ENCODE measurements at places on chromosomes 4 and X.
A peak's percentile ranks its signal among the peaks of the same experiment; 100 is the strongest.

DNA sequence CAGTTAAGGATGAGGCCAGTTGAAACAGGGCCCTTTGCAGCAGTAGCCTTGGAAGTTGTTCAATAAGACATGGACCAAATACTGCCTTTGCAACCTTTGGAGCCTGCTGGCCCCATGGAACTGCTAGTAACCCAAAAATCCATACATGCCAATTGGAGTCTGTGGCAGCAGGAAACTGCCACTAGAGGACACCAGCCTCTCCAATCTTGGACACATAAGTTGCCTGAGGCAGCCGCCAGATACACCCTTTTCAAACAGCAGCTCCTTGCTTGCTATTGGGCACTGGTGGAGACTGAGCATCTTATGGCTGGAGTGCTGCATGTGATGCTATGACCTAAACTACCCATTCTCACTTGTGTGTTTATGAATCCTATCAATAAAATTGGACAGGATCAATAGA is 14.8 kb upstream of the LAP3 start:
- DNase-seq = no peak

- no peak for DNase-seq
Observed at GRCh38 chr4:48194971-48195370, 60.9 kb upstream of the TXK start.

GRCh38 chr4:153676984-153677383 is 7.1 kb upstream of the TLR2 start:
- no peak for DNase-seq

DNA sequence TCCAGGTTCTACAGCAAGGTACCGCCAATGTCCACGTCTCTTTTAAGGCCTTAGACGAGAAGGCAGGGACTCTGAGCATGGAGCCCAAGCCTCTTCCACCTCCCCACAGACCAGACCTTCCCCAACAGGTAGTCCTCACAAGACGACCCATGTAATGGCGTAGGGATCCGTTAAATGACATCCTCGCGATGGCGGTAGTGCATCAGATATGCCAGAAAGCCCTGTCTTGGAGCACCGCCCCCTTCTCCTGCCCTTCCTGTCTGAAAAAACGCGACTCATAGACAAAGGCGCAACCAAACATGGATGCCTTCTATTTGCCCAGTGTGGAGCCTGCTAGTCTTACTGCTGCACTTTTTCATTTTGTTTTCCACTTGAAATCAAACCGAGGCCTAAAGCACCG is 185.4 kb downstream of the OR13H1 start:
- DNase-seq = no peak

DNA sequence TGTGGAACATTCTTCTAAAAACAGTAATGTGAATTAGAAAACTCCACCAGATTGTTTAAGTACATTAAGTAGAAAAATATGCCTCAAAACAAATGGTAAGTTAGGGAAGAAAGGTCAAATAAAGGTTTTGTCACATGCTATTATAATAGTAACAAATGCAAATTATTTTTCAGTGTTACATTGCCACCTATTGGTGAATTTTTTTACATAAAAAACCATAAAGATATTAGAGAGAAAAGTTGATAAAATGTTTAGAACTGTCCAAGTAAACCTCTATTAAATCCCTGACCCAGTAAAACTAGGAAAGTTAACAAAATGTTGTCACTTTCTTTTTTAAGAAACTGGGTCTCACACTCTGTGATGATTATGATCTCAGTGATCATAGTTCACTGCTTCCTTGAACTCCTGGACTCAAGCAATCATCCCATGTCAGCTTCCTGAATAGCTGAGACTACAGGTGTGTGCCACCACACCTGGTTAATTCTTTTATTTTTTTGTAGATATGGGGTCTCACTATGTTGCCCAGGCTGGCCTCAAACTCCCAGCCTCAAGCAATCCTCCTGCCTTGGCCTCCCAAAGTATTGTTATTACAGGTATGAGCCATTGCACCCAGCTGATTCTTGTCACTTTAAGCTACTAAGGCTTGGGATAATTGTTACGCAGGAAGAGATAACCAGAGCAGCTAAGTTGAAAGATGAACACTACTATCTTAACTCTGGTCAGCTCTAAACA is 157.6 kb downstream of the ATRX start:
- DNase-seq = no peak

DNA sequence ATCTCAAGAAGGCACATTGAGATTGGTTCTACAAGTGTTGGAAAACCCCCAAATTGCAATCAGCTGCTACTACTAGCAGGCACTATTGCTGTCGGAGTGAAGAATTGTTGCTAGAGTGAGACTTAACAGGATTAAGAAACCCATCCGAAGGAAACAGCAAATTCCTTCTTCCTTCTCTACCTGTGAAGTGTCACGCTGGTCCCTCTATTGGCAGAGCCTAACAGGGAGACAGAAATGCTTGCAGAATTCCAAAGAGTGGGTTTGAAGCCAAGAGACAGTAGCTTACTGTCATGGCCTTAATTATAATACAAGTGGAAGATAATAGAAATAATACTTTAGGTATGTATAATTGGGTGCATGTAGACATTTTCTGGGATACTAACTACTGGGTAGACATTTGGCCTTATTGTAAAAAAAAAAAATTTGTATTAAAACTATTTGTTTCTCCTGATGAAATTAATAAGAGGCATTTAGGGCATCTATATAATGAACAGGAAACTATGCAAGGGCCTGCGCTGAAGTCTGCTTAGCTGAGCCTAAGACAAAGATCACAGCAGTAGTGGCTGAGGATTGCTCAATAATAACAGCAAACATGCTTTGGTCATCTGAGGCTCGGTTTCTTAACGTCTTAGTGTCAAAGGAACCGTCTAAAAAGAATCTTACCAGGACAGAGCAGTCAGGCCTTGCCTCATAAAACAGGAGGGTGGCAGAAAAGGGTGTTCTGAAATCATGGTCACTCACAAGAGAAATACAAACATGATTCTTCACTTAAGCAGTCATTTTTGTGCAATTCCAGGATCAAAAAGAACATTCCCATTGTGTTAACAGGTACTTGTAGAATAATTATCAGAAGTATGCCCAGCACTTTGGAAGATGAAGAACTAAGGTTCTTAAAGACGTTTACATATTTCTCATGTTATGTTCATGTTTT is 40.8 kb downstream of the FAM241A start:
- DNase-seq = no peak

DNA sequence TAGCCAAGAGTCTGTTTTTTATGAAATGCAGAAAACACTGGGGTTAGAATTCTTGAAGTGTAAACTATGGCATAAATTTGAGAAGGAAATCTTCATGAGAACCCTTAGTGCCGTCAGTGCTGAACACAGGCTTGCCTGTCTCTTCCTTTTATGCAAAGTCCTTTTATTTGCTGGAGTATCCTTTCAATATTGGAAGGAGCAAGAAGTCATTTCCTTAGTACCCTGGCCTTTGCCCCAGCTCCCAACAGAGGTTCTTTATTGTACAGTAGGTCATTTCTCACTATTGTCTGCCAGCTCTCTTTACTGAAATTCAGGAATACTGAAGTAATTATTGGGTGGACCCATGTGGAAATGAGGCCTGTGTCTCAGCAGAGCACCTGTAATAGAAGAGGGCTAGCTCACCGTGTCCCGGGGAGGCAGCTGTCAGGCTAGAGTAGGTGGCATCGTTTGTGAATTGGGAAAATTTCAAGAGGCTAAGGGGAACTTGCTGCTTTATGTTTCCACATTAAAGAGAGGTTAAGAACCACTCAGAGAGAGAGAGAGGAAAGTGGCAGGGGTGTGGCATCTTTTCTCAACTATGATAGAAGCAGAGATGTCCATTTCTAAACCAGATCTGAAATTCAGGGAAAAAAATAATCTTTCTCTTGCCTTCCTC is 8.7 kb downstream of the FHDC1 start:
- peak; percentile 58 for DNase-seq

DNA sequence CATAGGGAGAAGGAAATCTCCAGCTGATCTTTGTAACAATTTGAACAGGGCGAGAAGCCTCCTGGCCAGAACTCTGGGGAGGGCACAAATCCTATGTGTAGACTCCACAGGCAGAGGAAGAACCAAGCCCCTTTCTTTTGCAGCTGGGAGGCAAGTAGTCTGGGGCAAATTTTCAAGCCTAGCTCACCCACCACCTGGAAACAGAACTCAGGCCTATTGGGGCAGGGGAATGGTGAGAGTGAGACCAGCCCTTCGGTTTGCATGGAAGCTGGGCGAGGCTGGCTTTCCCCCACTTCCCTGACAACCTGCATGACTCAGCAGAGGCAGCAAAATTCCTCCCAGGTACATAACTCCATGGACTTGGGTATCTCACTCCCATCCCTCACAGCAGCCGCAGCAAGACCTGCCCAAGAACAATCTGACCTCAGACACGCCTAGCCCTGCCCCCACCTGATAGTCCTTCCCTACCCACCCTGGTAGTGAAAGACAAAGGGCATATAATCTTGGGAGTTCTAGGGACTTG is 138.2 kb downstream of the EMCN start:
- no peak for DNase-seq

DNA sequence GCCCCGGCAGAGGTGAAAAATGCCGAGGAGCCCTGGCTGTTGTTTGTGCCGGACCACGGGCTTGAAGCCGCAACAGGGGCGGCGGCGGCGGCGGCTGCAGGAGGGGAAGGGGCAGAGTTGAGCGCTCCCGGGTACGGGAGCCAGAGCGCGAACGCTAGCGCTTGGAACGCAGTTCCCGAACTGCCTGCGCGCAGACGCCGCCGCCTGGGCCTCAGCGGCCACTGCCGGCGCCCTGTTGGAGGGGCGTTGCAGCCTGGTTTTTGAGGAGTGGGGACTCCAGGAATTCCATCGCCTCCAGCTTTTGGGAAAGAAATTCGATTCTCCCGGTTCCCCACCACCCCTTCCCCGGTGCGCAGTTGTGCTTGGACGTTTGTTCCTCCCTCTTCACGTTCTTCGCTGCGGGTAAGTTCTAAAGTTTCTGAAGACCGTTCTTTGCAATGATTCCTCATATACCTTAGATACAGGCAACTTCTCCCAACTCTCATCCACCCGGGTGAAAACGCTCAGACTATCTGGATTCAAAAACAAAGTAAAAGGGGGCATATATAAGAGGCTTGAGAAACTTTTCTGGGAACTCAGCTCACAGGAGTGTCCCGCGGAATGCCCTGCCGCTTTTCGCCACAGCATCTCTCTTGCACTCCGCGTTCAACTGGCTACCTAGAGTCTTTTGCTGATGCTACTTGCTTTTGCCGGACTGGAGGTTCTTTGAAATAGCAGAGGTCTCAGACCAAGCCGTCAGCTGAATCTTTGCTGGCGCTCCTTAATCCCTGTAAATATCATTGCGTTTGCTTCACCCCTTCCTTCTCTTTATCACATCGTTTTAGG is 1.0 kb downstream of the FAT4 start:
- DNase-seq = no peak

DNA sequence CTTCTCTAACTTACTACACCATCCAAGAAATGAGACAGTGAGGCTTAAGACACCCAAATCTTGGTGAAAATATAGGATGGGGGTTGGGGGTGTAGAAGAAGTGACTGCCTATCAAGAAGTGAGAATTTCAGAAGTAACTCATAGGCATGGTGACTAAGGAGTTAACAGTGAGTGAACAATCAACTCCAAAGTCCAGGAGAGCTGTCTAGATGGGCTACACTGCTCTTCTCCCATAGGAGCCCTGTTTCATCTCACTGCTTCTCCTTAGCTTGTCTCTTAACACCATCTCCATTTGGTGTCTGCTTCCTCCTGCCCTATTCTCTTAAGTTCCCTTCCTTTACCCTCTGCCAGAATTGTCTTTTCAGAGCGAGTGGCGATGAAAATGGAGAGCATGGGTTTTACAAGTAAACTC is 22.7 kb downstream of the FABP2 start:
- no peak for DNase-seq

GRCh38 chr4:16710198-16710597 is 188.2 kb downstream of the LDB2 start:
- no peak for DNase-seq

GRCh38 chrX:112636288-112636687 is 43.5 kb downstream of the LHFPL1 start:
- DNase-seq = no peak

DNA sequence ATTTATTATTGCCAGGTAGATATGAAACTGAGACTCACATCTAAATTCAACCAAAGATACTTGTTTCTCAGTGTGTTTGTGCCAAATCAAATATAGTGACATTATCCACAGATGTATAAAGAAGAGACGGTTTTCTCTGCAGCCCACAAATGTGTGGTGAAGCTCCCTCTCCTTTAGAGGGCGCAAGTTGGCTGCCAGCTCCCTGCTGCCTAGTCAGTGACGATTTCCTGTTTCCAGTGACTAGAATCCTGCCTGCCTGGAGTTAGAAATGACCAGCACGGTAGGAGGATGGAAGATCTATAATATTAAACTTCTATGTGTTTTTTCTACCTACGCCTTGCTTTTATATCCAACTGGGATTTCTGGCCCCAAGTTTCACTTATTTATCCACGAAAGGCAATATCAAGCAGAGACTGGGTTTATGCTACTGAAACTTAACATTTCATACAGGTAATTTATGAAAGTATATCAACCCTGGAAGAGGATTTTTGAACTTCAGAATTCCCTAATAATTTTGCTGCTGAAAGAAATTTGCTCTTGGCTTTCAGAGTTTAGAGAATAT is 1793.7 kb upstream of the TENM3 start:
- no peak for DNase-seq

- no peak for DNase-seq
Observed at GRCh38 chrX:111282139-111282538, 11.9 kb upstream of the CAPN6 start.

GRCh38 chrX:110036162-110037033 is 33.5 kb downstream of the TMEM164 start:
- no peak for DNase-seq

GRCh38 chrX:2635342-2635741 is 55.8 kb upstream of the CD99 start:
- DNase-seq = no peak

- DNase-seq = no peak
Observed at GRCh38 chrX:74924449-74925224, 615 bp downstream of the NEXMIF start.

- DNase-seq = no peak
Observed at GRCh38 chrX:2501559-2502102, 855 bp upstream of the DHRSX start.

- no peak for DNase-seq
Observed at GRCh38 chr4:71444395-71444794, 105.6 kb downstream of the SLC4A4 start.

- no peak for DNase-seq
Observed at GRCh38 chr4:73379946-73380345, 24.1 kb upstream of the ALB start.

DNA sequence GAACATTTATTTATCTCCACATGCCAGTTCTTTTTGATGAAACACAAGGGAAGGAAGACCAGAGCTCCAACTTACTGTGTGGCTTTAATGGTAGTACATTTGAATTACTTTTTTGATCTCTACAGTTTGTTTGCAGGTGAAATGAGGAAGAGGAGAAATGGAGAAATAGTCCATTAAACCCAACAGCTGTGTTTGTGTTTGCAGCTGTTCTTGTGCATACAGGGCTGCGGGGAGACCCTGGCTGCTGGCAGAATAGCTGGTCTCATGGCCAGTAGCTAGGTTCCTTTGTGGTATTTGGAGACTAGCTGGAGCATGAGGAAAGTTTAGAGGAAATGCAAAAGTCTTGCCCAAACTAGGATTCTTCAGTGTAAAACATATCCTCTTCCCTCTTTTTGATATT is 374.8 kb downstream of the GPAT3 start:
- DNase-seq = no peak

Data from vagina (tissue), 2 donors.